Vagina (tissue), 2 donors: ENCODE measurements at places on chromosomes 2 and 18. TPM values are rescaled to one million over a fixed set of nuclear protein-coding genes. Genes with fewer than 3 reads are reported as not detected.
A peak's percentile ranks its signal among the peaks of the same experiment; 100 is the strongest.

RAPH1 gene
- 22.6 TPM for total RNA-seq

RUFY4 gene
- not detected for total RNA-seq

PASK gene
- total RNA-seq = 6.4 TPM

PIEZO2 gene
- 5.9 TPM for total RNA-seq

DNA sequence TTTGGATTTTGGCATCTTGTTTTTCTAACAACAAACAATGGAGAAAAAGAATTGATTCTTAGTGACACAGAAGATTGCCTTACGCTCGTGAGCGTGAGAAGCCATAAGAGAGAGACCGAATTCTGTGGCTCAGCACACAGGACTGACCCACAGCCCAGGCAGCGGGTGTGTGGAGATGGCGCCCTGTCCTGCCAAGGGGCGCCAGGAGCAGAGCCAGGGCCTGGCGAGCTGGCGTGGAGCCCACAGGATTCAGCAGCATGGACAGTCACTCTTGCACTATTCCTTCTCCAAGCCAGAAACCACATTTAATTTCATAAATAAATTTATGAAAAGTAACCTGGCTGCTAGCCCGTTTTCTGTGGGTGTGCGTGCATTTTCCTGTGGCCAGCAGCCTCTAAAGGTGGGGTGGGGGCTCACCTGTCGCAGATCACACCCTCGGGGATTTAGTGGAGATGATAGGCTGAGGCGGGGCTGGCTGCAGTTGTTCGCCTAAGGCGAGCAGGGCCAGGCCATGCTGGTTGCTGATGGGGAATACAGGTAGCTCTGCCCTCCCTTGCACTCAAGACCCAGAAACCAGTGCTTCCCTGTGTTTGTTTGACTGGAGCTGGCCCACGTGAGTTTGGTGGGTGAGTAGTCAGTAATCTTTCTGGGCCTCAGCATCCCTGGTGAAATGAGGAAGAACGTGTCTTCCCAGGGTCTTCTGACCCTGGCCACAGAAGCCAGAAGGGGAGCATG is 46.2 kb downstream of the FAM168B start:
- H3K27ac ChIP-seq = no peak overlapping the region
- no peaks in the 10 kb centered on the region for H3K27me3 ChIP-seq
- H3K4me3 ChIP-seq = no peak overlapping the region
- DNase-seq = no peak
- H3K4me1 ChIP-seq = no peaks in the 10 kb centered on the region

DNA sequence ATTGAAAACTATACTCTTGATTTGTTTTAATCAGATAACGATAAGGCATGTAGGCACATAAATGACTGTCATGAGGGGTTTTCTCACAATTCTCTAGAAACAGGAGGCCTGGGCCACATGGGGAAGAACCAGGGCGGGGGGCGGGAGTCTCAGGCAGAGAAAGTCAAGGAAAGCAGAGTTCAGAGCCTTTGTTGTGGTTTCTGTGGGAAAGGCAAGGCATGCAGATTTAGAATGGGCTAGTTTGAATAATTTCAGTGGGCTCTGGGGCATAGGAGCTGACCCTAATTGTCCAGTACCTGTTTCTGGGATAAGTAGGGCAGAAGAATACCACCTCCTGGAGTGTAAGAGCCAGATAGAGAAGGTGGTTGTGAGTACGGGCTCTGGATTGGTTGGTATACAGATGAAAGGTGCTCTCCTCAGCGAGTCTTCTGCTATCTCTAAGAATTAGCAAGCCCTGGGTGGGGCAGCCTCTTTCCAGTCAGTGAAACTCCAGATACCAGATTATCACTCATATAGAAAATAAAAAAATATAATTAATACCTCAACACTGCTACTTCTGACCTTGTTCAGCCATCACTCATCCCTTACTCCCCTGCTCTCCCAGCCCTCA is 41.5 kb upstream of the CYRIA start:
- H3K36me3 ChIP-seq = no peaks in the 10 kb centered on the region
- no peak overlapping the region for H3K4me3 ChIP-seq
- H3K27ac ChIP-seq = no peak overlapping the region
- H3K27me3 ChIP-seq = no peaks in the 10 kb centered on the region
- H3K4me1 ChIP-seq = no peaks in the 10 kb centered on the region
- no peak for DNase-seq

- no peak overlapping the region for H3K27ac ChIP-seq
- no peaks in the 10 kb centered on the region for H3K36me3 ChIP-seq
- no peak for DNase-seq
- H3K4me1 ChIP-seq = no peaks in the 10 kb centered on the region
- no peaks in the 10 kb centered on the region for H3K27me3 ChIP-seq
- H3K4me3 ChIP-seq = no peak overlapping the region
These were observed 108.1 kb downstream of the FHOD3 start for GRCh38 chr18:36405611-36406010.

DNA sequence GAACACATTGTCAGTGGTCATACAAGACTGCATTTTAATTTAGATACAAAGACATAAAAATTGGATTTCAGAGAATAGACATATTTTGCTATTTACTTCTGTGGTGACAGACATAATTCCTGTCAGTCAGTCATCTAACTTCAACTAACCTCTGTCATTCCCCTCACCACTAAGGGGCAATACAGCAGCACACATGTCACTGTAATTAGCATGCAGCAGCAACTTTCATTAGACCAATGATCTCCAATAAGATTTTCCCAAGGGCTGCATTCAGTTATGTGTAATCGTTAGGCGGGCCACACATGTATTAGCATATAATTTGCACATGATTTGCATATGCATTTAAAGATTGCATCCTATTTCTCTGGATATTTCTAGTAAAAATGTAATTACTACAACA is 624.5 kb downstream of the NR4A2 start:
- H3K4me3 ChIP-seq = no peak overlapping the region
- no peak overlapping the region for H3K27ac ChIP-seq
- no peak for DNase-seq
- no peaks in the 10 kb centered on the region for H3K4me1 ChIP-seq
- no peaks in the 10 kb centered on the region for H3K27me3 ChIP-seq
- no peaks in the 10 kb centered on the region for H3K36me3 ChIP-seq

GRCh38 chr2:40434731-40435271 is 17.1 kb downstream of the SLC8A1 start:
- peak overlapping the region; percentile 5 for H3K27ac ChIP-seq
- no peaks in the 10 kb centered on the region for H3K4me1 ChIP-seq
- H3K36me3 ChIP-seq = no peaks in the 10 kb centered on the region
- no peaks in the 10 kb centered on the region for H3K27me3 ChIP-seq
- no peak overlapping the region for H3K4me3 ChIP-seq

- no peaks in the 10 kb centered on the region for H3K27me3 ChIP-seq
- no peak overlapping the region for H3K4me3 ChIP-seq
- no peak overlapping the region for H3K27ac ChIP-seq
- no peaks in the 10 kb centered on the region for H3K36me3 ChIP-seq
- H3K4me1 ChIP-seq = peaks cover 16% of the 10 kb centered on the region
These were observed 1.6 kb upstream of the COPS9 start for GRCh38 chr2:240137596-240138253.

DNA sequence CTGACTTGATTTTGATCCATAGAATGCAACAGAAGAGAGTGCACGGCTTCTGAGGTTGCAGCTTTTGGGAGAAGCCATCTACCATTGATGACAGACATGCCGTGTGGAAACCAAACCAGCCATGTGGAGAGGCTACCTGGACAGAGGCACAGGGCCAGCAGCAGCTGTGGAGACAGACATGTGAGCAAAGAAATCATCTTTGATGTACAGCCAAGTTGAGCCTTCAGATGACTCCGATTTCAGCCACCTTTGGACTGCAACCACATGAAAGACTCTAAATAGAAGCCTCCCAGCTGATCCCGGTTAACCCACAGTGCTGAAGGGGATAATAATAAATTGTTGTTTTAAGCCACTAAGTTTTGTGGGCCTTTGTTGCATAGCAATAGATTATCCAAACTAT is 54.2 kb downstream of the TSN start:
- no peak overlapping the region for H3K27ac ChIP-seq
- H3K36me3 ChIP-seq = no peaks in the 10 kb centered on the region
- H3K4me1 ChIP-seq = no peaks in the 10 kb centered on the region
- no peaks in the 10 kb centered on the region for H3K27me3 ChIP-seq
- no peak for DNase-seq

DNA sequence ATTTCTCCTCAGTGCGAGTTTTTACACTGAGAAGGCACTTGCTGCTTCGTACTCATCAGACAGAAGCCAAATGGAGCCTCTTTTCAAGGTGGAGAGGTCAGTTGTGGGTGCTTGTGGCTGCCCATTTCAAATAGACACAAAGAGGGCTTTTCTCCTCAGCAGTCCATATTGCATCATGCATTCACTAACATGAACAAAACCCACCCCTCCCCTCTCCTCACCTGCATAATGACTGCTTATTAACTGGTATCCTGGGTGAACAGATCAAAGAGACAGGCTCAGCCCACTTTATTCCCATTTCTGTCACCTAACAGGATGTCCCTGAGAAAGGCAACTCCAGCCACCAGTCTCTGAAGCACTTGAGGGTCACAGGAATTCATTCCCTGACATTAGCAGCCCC is 28.9 kb downstream of the KLF7 start:
- H3K27me3 ChIP-seq = no peaks in the 10 kb centered on the region
- H3K27ac ChIP-seq = peak overlapping the region; percentile 30
- DNase-seq = no peak
- no peak overlapping the region for H3K4me3 ChIP-seq
- peaks cover 74% of the 10 kb centered on the region for H3K4me1 ChIP-seq

DNA sequence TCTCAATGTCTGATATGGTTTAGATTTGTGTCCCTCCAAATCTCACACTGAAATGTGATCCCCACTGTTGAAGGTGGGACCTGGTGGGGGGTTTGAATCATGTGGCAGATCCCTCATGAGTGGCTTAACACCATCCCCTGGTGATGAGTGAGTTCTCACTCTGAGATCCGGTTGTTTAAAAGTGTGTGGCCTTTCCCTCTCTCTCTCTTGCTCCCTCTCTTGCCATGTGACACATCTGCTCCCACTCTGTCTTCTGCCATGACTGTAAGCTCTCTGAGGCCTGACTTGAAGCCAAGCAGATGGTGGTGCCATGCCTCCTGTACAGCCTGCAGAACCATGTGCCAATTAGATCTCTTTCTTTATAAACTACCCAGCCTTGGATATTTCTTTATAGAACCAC is 108.8 kb downstream of the RBMS1 start:
- DNase-seq = no peak
- H3K27ac ChIP-seq = peak overlapping the region; percentile 4
- H3K4me3 ChIP-seq = no peak overlapping the region
- H3K36me3 ChIP-seq = no peaks in the 10 kb centered on the region

DNA sequence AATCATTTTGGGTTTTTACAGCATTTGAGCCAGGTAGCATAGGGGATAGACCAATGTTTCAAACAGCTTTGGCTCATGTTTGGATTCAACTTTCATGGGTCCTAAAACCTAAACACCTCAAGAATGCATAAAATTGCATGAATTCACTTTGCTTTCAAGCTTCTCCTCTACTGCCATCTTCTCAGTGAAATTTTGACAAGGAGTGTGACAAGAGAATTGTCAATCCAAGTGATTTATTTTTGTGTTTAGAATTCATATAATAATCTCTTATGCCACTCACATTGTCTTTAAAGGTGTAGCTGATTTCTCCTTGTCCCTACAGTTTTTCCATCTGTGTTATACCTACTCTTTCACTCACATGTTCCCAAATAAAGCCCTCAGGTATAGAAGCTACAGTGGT is 264.8 kb upstream of the RND3 start:
- no peaks in the 10 kb centered on the region for H3K4me1 ChIP-seq
- H3K36me3 ChIP-seq = no peaks in the 10 kb centered on the region
- no peaks in the 10 kb centered on the region for H3K27me3 ChIP-seq
- no peak for DNase-seq

- no peaks in the 10 kb centered on the region for H3K4me1 ChIP-seq
- no peaks in the 10 kb centered on the region for H3K36me3 ChIP-seq
- no peaks in the 10 kb centered on the region for H3K27me3 ChIP-seq
- H3K27ac ChIP-seq = no peak overlapping the region
- no peak overlapping the region for H3K4me3 ChIP-seq
These were observed 417.7 kb upstream of the GYPC start for GRCh38 chr2:126238251-126238650.

GRCh38 chr18:67597759-67598158 is 81.2 kb upstream of the DSEL start:
- H3K27ac ChIP-seq = no peak overlapping the region
- no peaks in the 10 kb centered on the region for H3K27me3 ChIP-seq
- H3K4me1 ChIP-seq = no peaks in the 10 kb centered on the region
- DNase-seq = no peak
- no peaks in the 10 kb centered on the region for H3K36me3 ChIP-seq

GRCh38 chr18:12307701-12308385 is at the start of gene TUBB6:
TSS of gene TUBB6 (plus strand) at chr18:12308241. CDS start at chr18:12308293, 52 bp downstream.
- peaks cover 35% of the 10 kb centered on the region for H3K4me1 ChIP-seq
- H3K27me3 ChIP-seq = no peaks in the 10 kb centered on the region
- peak within 1 kb of the TSS; percentile 96 for H3K27ac ChIP-seq
- peak; percentile 86 for DNase-seq

DNA sequence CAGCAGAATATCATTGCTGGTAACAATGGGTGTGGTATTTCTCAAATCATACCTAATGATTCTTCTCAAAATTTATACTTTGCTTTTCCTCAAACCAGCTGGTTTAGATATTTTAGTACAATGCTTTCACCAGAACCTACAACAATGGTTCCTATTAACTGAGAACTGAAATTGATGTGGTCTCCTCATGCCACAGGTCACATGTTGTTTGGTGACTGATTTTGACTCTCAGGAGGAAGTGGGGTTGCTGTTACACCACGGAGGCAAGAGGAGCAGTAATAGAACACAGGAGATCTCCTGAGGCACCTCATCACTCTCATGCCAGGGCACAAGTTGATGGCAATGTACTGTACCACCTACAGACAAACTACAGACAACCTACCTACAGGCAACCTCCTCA is 3.0 kb upstream of the CEP68 start:
- H3K4me1 ChIP-seq = peaks cover 21% of the 10 kb centered on the region
- H3K36me3 ChIP-seq = no peaks in the 10 kb centered on the region
- no peak for DNase-seq

DNA sequence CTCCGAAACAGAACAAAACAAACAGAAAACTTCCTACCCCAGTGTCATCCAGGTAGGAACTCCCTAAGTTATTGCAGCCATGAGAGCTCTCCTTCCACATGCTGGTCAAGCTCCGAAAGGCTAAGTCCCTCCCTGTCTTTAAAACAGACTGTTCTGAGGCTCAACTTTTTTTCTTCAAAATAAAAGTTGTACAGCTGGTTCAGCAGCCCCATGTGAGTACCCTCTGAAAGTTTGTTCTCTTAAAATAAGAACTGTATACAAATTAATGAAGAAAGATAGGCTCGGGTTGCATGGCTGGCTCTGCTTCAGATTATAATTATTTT is at the start of gene PDE1A:
Gene PDE1A (minus strand): TSS at position 119 of the 323 bp plus-strand sequence.
- H3K4me1 ChIP-seq = peaks cover 14% of the 10 kb centered on the region
- H3K4me3 ChIP-seq = peak within 1 kb of the TSS; percentile 22
- H3K27ac ChIP-seq = peak within 1 kb of the TSS; percentile 62
- H3K36me3 ChIP-seq = no peaks in the 10 kb centered on the region
- DNase-seq = no peak

DNA sequence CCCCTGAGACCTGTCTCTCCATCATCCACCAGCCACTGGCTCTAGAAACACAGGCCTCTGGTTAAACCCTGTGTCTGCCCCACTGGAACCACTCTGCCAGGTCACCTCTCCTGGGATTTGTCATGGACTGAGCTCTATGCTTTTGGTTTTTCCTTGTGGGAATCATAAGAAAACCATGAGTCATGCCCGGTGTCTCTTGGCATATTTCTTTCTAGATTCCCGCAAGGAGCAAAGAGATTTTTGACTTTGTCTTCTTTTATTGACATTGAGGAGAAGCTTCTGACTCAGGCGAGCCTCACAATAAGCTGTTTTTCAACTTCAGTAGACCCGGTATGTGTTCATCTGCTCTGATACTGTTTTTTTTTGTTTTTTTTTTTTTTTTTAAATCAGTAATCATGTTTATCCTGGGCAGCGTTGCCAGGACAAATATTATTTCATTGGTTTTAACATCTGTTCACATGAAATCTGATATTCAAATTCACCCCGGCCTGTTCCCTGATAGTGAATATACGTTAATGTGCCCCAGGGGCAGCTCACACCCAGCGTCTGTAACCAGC is 207.1 kb downstream of the ACKR3 start:
- no peaks in the 10 kb centered on the region for H3K36me3 ChIP-seq
- peaks cover 13% of the 10 kb centered on the region for H3K4me1 ChIP-seq
- no peak for DNase-seq
- H3K27ac ChIP-seq = no peak overlapping the region
